Activated CD8-positive, alpha-beta memory T cell treated with anti-CD3 and anti-CD28 coated beads for 1 hour (primary cell): ENCODE measurements at places on chromosomes 12 and 14.

GRCh38 chr14:70171726-70172125 is 17.0 kb downstream of the SLC8A3 start:
- DNase-seq, result no peak

GRCh38 chr14:37623426-37623951 is 28.1 kb downstream of the TTC6 start:
- DNase-seq, result no peak

DNA sequence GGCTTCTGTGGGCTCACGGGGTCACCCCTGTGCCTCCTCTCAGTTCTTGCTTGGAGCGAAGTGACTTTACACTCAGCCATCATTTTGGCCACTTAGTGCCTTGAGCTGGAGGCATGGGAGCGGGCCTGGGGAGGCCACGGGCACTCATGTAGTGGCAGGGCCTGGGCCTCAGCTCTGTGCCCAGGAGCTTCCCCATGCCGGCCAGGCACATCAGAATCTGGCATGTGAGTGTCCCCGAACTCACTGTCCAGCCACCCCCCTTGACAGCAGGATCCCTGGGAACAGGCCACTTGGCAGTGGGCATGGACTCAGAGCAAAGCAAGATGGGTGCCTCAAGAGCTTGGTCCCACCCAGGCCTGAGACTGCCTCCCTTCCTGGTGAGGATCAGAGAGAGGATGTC is 29.5 kb downstream of the DDX51 start:
- no peak for DNase-seq

- DNase-seq, result no peak
Measured at GRCh38 chr12:110913119-110914056, 7.0 kb downstream of the MYL2 start.

DNA sequence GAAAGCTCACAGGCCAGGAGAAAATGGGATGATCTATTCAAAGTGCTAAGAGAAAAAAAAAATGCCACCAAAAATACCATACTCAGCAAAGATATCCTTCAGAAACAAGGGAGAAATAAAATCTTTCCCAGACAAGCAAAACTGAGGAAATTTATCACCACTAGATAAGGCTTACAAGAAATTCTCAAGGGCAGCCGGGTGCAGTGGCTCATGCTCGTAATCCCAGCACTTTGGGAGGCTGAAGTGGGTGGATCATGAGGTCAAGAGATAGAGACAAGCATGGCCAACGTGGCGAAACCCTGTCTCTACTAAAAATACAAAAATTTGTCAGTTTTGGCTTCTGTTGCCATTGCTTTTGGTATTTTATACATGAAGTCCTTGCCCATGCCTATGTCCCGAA is 48.2 kb downstream of the CRY1 start:
- DNase-seq, result no peak

DNA sequence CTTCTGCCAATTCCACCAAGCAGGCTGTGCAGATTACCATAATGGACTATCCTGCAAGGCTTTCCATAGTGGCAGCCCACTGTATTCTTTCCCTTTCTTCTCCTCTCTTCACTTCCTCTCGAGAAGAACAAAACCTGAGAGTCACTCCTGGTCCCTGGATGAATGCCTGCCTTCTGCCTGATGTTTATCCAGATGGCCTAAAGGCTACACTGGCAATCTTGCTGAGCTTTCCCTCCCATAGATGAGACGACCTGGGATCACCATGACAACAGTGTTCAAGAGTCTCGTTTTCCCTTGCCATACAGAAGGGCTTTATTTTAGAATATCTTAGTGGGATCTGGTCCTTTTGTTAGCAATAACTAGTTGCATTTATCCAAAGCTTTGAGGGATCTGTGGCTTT is 142.3 kb downstream of the RTN1 start:
- no peak for DNase-seq
